ENCODE measurements at places on chromosomes 4 and X. TPM values are rescaled to one million over a fixed set of nuclear protein-coding genes. Genes with fewer than 3 reads are reported as not detected.

DNA sequence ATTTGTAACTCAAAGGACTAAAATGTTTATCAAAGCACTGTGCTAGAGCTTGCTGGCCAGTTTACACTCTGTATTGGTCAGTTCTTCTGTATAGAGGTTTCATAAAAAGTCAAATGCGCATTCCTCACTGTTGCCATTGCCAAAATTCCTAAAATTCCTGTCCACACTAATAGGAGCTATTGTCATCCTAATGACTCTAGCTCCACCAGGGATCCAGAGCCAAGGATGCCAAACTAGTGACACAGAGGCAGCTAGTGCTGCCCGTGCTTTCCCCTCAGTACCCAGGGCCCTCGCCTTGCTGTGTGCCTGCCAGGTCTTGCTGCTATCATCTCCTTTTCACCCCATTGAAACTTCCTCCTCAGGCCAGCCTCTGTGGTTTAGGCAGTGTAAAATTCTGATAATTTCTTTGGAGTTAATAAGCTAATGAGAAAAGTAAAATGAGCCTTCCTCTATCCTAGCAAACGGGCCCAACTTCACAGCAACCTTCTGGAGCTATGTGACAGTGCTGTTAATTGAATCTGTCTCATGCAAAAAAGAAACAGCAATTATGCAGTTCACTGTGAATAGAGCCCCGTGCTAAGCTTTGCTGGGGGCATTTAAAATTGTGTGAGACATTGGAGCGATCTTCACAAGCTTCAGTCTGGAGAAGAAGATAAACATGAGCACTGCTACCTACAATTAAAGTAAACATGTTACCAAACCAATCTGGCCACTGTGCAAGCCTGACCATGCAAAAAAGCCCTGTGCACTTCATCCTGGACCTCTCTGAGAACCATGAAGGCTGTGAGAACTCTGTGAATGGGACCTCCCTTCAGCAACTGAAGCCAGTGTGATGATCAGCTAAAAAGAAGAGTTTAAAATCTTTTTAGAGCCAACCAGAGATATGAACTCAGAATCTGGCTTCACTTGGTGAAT, 43.1 kb upstream of the FGF2 start:
- no peaks in the 10 kb centered on the region for H3K27me3 ChIP-seq
- H3K27ac ChIP-seq, result no peak overlapping the region
- DNase-seq, result no peak

DNA sequence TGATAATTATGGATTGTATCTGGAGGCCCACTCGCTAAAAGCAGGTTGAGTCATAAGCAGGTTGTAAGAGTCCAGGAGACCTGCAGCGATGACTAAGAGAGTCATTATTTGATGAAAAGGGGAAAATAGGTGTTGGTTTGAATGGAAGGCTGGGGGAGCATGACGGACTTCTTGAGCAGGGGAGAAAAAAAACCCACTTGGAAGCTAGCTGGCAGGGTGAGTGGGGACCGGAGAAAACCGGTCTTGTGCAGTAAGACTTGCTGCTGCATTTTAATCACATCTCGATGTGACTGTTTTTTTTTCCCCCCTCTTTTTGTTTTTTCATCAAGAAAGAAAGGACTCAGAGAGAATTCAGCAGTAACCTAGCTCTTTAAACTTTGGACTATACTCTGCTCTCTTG, 90.0 kb downstream of the IGSF1 start:
- H3K27ac ChIP-seq, result no peak overlapping the region
- no peak overlapping the region for H3K4me3 ChIP-seq
- H3K36me3 ChIP-seq, result no peaks in the 10 kb centered on the region
- no peaks in the 10 kb centered on the region for H3K4me1 ChIP-seq
- no peaks in the 10 kb centered on the region for H3K27me3 ChIP-seq

DNA sequence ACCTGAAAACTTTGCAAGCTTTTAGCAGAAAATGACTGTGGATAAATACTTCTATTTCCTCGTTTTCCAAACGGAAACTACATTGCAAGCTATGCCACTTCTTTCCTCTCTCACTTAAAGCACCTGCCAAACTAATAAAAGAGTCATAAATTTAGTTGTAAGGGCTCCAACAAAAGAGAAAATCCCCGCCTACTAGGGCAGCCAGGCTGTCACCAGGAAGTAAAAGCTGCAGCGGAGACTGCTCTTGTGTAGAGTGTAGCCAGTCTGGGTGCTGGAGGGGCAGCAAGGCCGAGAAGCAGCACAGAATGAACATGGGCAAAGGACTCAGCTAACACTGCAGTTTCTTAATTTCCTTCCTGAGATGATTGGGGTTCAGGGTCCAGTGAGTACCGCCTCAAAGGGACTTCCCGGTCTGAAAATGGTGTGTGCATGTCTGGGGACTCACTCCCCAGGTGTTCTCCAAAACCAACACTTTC, 89.3 kb upstream of the MAML3 start:
- peak; percentile 59 for DNase-seq
- H3K27me3 ChIP-seq, result no peaks in the 10 kb centered on the region
- peaks cover 5% of the 10 kb centered on the region for H3K4me1 ChIP-seq
- H3K36me3 ChIP-seq, result no peaks in the 10 kb centered on the region
- peak overlapping the region; percentile 76 for H3K27ac ChIP-seq
- H3K4me3 ChIP-seq, result no peak overlapping the region

DNA sequence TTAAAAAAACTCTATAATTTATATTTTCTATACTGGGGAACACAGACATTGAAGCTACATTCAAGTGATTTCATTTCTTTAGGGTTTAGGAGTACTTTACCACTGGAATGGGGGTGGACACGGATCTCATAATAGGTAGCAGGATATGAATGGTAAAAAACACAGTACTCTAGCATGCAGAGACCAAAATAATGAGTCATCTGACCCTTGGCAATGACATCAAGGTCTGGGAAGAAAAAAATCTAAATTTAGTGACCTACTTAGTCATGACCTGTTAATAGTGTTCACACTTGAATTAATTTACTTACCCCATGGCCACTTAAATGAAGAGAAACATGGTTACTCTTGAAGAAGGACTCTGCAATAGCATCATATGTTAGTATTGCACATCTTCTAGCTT, 187.9 kb downstream of the EPHA5 start:
- no peak overlapping the region for H3K27ac ChIP-seq
- no peak for DNase-seq
- H3K36me3 ChIP-seq, result no peaks in the 10 kb centered on the region
- H3K4me1 ChIP-seq, result no peaks in the 10 kb centered on the region
- no peaks in the 10 kb centered on the region for H3K27me3 ChIP-seq

- no peak for DNase-seq
- peak overlapping the region; percentile 70 for H3K4me3 ChIP-seq
- H3K27me3 ChIP-seq, result no peaks in the 10 kb centered on the region
- no peaks in the 10 kb centered on the region for H3K36me3 ChIP-seq
- peak overlapping the region; percentile 83 for H3K27ac ChIP-seq
- H3K4me1 ChIP-seq, result peaks cover 9% of the 10 kb centered on the region
Observed at GRCh38 chr4:105709081-105709450, 482 bp downstream of the GSTCD start.

GRCh38 chr4:183431614-183432013, 12.8 kb upstream of the CDKN2AIP start:
- no peaks in the 10 kb centered on the region for H3K36me3 ChIP-seq
- DNase-seq, result no peak
- H3K27ac ChIP-seq, result no peak overlapping the region
- H3K4me3 ChIP-seq, result no peak overlapping the region

GRCh38 chr4:47359891-47360290, 103.6 kb downstream of the COMMD8 start:
- H3K27me3 ChIP-seq, result no peaks in the 10 kb centered on the region
- no peak overlapping the region for H3K4me3 ChIP-seq
- H3K4me1 ChIP-seq, result no peaks in the 10 kb centered on the region

- no peaks in the 10 kb centered on the region for H3K36me3 ChIP-seq
- no peaks in the 10 kb centered on the region for H3K27me3 ChIP-seq
- no peaks in the 10 kb centered on the region for H3K4me1 ChIP-seq
- H3K27ac ChIP-seq, result no peak overlapping the region
- DNase-seq, result no peak
Observed at GRCh38 chr4:87717276-87718031, 67.4 kb downstream of the DMP1 start.

DNA sequence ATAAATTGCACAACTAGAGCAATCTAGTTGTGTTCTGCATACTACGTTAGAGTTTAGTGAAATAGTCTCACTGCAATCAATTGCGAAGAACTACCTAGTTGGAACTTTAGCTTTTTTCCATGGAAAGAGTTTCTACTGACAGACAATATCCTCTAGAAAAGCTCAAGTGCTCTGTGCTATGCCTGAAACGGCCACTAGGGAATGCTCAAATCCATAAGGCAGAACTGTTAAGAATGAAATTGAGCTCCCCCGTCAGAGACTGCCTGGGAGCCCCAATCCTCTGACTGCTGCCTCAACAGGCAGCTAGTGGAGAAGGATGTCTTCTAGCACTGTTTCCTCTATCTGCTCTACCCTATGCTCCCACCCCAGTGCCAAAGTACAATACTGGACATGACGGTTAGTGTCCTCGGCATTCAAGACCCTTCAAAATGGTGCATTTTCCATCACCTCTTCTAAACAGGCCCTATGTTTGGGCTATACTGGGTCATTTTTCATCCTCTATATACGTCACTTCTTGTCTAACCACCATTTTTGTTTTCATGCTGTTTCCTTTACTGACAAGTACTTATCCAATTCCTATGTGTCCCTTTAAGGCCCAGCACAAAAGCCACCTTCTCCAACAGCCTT, 35.3 kb downstream of the FRMD7 start:
- peak; percentile 80 for DNase-seq
- H3K27ac ChIP-seq, result peak overlapping the region; percentile 74
- H3K4me1 ChIP-seq, result no peaks in the 10 kb centered on the region
- no peak overlapping the region for H3K4me3 ChIP-seq
- H3K36me3 ChIP-seq, result no peaks in the 10 kb centered on the region

GRCh38 chrX:136067097-136067496, 80.2 kb upstream of the FHL1 start:
- peak; percentile 49 for DNase-seq
- H3K27me3 ChIP-seq, result no peaks in the 10 kb centered on the region
- no peak overlapping the region for H3K4me3 ChIP-seq
- H3K4me1 ChIP-seq, result no peaks in the 10 kb centered on the region
- peak overlapping the region; percentile 82 for H3K27ac ChIP-seq

DNA sequence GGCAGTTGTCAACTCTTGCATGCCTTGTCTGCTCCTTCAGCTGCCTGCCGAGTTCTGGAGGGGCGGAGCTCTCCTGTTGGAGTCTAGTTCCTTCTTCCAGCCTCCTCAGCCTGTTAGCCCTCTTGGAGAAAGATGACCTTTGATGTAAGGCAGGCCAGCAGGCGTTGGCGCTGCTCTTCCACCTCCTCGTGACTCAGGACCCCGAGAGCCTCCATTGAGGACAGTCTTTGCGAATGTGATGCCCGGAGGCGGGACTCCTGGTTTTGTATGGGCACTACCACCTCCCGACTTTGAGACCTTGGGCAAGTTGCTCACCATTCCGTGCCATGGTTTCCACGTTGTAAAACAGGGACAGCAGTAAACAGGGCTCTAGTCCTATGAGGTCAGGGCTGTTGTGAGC, 108.3 kb downstream of the TENM3 start:
- no peaks in the 10 kb centered on the region for H3K27me3 ChIP-seq
- DNase-seq, result no peak
- H3K36me3 ChIP-seq, result no peaks in the 10 kb centered on the region
- H3K4me1 ChIP-seq, result no peaks in the 10 kb centered on the region

DNA sequence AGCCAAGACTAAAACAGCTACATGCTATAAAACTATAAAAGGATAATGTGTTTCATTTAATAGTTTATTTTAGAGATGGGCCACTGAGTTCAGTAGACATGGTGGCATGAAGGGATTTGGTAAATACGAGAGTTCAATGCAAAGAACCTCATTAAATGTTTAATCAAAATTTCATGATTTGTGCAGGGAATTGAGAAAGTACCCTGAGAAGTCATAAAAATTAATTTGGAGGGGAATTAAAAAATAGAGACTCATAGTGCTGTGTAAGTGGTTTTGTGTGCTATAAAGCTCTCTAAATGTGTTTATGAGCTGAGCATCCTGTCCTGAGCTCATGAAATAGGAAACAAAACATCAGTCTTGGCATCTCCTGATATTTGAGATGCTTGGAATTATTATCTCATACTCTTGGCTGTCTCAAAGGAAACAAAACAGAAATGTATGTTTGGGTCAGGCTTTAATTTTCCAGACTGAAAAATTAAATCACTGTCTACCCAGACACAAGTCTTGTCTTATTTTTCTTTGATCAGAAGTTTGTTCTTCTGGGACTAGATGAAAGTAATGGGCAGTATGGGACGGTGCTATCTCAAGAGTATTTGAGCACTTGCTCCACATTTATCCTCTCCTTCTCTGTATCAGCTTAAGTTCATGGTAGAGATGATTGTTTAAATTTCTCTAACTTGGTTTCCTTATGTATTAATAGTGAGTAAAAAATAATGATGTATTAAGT, 38.0 kb upstream of the EMCN start:
- no peaks in the 10 kb centered on the region for H3K36me3 ChIP-seq
- no peaks in the 10 kb centered on the region for H3K27me3 ChIP-seq
- no peak for DNase-seq
- peak overlapping the region; percentile 5 for H3K27ac ChIP-seq

GRCh38 chr4:37400241-37400881, 155.8 kb downstream of the NWD2 start:
- no peaks in the 10 kb centered on the region for H3K36me3 ChIP-seq
- H3K4me1 ChIP-seq, result no peaks in the 10 kb centered on the region
- no peak overlapping the region for H3K4me3 ChIP-seq
- no peak for DNase-seq
- H3K27ac ChIP-seq, result no peak overlapping the region

UGT2B7 gene
- total RNA-seq, result not detected

DNA sequence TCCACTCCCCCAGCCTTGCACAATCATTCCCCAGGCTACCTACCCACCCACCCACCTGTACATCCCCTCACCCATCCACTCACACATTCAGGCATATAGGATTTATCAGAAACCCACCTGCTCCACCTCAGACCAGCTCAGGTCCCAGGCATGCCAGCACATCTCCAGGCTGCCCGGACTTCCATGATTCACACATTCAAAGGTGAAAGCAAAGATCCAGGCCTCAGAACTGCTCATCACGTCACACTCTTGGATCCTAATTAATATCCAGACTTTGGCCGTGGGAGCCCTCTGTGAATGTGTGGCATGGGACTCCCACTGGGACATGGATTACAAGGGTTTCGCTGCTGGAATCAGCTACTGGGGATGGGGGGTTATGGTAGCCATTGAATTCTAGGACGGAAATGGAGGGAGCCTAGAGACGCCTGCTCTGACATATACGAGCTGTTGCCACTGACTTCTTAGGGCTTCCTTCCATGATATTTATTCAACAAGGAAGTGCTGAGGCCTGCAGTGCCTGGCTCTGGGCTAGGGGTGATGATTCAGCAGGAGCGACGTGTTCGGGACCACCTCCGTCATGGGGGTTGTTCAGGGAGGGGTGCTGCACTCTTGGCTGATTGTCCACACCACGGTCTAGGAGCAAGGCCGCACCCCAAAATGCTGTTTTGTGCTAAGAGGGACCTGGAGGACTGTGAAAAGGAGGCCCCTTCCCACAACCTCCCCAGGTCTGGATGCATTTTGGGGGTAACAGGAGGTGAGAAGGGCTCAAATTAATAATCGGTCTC, 56.9 kb upstream of the ADRA2C start:
- H3K27ac ChIP-seq, result no peak overlapping the region
- no peaks in the 10 kb centered on the region for H3K36me3 ChIP-seq
- H3K27me3 ChIP-seq, result no peaks in the 10 kb centered on the region
- DNase-seq, result no peak
- H3K4me3 ChIP-seq, result no peak overlapping the region

Measured in uterus (tissue), 4 donors.